ENCODE measurements at places on chromosomes 7 and 10.

GRCh38 chr7:131673576-131673975 lies 117.1 kb upstream of the PODXL start:
- no peak for DNase-seq

- DNase-seq, result no peak
Measured at GRCh38 chr10:68598978-68599770, 39.0 kb downstream of the TET1 start.

- DNase-seq, result no peak
Measured at GRCh38 chr7:108181073-108181985, 51.2 kb upstream of the LAMB4 start.

DNA sequence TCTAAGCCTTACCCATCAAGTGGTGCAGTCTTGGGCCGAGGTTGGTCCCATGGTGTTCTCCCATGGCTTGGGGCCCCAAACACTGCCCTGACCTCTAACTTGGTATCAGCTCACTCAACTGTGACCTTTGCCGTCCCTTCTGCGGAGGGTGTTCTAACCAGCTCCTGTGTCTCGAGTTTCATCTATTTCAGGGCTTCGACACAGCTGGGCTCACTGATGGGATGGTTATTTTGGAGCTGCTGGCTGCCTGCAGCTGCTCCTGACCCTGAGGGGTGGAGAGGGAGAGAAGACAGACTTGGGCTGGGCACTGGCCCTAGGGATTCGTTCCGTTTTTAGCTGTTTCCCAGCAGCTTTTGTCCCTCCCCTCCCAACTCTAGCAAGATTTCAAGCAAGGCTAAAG lies 86.9 kb downstream of the NEURL1 start:
- DNase-seq, result no peak

DNA sequence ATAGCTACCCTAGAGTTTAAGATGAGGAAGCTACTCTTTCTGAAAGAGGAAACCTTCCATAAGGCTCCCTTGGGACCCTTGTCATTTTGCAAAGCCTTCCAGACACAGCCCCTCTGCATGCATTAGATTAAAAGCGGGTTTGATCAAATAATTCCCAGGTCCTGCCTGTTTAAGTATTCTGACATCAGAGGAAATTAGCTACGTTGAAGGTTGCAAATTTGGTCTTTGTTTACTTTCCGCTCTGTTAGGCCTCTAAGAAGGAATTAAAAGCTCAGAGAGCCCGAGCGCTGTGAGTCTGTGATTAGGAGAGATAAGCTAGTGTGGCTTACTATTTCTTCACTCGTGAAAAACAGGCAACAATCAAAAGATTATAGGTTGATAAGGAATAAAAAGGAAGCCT lies 1.4 kb upstream of the THSD7A start:
- no peak for DNase-seq

GRCh38 chr7:141431711-141432110 lies 119.5 kb upstream of the AGK start:
- DNase-seq, result no peak

DNA sequence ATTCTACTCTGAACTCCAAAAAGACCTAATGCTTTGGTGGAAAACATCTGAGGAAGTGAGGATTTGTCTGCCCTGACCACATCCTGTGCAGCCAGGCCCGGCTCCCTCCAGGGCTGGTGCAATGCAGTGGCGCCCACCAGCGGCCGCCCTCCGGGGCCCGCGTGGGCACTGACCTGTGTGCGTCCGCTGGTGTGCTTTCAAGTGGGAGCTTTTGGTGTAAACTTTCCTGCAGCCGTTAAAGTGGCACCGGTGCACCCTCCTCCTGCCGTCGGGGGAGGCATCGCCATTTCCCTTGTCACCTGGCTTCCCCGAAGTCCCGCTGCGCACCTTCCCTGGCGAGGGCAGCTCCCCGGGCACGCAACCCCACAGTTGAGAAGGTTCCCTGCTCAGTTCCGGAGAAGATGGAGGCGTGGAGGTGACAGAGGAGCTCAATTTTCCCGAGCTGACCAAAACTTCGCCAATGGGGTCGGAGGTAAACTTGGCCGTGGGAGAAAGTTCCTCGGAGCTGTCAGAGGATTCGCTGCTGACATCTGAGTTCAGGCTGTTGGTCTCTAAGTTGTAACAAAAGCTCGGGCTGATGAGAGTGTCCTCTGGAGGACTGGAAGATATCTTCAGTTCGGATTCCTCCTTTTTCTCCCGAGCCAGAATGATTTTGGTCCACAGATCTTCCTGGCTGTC lies 3.4 kb downstream of the KLF6 start:
- DNase-seq, result peak; percentile 66

- DNase-seq, result no peak
Measured at GRCh38 chr7:38040831-38041230, 120.4 kb downstream of the EPDR1 start.

DNA sequence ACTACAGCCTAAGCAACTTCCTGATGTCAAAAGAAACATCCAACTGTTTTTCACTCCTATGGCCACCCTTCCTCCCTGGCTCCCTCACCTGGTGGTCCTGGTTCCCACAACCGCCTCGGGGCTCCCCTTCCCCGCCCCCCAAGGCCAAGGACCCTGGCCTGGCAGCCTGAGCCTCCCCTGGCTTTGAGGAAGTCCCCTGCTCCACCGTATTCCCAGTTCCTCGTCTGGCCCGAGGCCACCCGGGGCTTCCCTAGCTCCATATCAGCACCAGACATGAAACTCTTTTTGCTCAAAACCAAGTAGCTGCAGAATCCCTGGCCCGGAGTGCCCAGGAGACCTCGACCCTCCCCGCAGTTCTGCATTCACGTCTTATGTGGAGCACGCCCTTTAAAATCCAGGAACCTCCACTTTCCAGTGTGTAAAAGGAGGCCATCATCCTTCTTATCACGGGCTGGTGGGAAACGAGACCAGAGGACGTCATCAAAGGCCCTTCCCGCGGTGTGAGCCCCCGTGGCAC lies 82.9 kb downstream of the PRKAG2 start:
- DNase-seq, result no peak

- no peak for DNase-seq
Measured at GRCh38 chr10:24806262-24806661, 82.6 kb upstream of the ARHGAP21 start.

GRCh38 chr10:53331460-53331859 lies 558.9 kb upstream of the MBL2 start:
- no peak for DNase-seq

DNA sequence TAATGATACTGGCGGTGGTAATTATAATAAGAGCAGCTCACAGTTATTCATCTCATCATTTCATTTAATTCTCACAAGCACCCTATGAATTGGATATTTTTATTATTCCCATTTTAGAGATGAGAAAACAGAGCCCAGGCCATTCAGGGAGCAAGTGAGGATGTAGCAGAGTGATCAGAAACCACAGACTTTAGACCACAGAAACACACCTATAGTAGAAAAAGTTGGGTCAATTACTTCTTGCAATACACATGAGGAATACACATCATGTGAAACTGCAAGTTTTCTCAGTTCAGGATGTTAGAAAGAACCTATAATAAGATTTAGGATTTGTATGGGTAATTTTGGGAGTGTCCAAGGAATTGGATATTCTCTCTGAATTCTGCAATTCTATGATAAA lies 278.0 kb downstream of the ADRA2A start:
- DNase-seq, result no peak

- DNase-seq, result no peak
Measured at GRCh38 chr10:53598914-53599313, 826.3 kb upstream of the MBL2 start.

- no peak for DNase-seq
Measured at GRCh38 chr7:101935521-101936141, 118.2 kb downstream of the CUX1 start.

DNA sequence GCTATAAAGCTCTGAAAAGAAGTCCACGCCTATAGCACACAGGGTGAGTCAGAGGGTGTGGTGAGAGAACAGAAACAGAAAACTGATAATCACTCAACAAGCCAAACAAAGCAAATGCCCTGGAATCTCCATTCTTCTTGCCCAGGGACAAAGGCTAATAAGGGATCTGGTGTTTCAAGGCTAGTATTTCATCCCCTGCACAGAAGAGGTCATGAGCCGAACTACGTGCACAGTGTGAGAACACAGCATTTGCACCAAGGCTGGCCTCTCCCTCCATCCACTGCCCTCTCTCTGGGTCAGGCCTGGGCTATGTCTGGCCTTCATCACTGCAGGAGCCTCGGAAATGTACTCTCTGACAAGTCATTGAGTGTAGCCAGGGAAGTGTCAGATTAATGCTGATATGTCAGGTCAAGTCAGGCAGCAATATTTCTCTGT lies 42.7 kb downstream of the PRR15 start:
- no peak for DNase-seq

DNA sequence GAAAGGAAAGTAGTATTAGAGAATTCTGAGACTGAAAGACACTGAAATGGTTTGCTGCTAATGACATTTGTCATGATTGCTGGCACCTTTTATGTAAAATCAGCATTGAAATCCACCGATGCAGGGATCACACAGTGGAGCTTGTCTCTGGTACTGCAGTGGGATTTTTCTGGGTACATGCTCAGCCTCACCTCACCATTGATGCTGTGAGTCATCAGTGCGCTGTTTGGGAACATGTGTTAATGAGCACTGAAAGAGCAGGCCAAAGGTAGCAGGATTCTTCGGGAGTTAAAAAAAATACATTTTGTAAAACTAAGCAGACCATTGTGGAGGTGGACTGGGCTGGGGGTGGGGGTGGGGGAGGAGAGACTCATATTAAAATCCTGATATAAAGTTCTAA lies 174.9 kb downstream of the CREB5 start:
- no peak for DNase-seq

DNA sequence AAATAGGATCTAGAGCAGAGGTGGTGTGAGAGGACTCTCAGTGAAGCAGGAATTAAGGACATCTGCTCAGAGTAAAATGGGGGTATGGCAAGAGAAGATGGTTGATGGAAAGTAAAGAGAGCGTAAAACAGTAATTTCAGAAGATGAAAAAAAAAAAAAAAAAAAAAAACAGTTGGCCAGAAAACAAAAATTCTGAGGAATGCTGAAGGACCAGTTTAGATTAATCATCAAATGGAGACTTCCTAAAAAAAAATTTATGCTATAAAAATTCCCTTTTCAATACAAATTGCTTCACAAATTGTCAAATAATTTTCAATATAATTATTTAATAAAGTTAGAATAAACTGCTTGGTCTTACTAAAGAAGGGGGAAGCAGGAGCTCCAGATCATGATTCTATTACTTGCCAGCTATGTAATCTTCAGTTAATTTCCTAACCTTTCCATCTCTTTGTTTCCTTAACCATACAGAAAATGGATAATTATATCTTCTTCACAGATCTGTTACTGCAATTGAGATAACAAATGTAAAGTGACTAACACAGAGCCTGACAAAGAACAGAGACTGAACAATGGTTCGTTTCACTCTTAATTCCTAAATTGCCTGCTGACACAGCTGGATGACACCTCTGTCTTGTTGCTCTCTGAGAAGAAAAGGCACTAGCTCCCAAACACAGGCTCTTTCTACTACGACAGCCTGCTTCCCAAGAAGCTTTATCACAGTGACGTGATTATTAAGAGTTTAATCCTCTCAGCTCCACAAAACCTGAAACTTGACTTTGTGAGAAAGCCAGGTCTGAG lies 64.9 kb upstream of the GPR22 start:
- no peak for DNase-seq

DNA sequence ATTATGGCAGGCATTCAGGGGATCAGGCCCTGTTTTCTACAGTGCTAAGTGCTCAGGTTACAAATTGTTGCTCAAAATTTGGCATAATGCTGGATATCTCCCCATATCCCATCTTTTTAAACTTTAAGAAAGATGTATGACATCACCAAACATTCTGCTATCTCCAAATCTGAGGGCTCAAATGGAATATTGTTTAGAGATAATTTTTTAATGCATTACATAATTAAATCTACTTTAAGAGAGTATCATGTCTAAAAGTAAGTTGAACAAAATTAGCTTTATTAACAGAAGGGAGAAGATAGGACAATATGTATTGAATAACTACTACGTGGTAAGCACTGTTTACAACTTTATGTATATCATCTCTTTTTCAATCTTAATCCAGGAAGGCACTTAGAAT lies 13.9 kb downstream of the NT5C3A start:
- no peak for DNase-seq

GRCh38 chr7:100380196-100380595 lies 6.9 kb downstream of the PILRA start:
- no peak for DNase-seq

- DNase-seq, result no peak
Measured at GRCh38 chr7:96998744-96999143, 6.6 kb upstream of the DLX6 start.

- no peak for DNase-seq
Measured at GRCh38 chr7:158025686-158026600, 561.7 kb downstream of the PTPRN2 start.

DNA sequence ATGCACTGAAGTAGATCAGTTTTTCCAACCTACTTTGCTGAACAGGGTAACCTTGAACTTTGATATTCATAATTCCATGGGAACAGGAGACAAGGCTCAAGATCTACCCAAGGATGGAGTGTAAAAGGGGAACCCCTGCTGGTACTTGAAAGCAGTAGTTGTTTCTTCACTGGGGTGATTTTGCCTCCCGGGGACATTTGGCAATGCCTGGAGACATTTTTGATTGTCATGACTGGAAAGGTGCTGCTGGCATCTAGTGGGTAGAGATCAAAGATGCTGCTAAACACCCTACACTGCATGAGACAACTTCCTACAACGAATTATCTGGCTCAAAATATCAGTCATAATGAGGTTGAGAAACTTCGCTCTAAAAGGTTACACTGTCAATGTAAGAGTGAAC lies 214.8 kb upstream of the CTBP2 start:
- no peak for DNase-seq

- DNase-seq, result no peak
Measured at GRCh38 chr7:155380976-155381851, 76.7 kb upstream of the EN2 start.
